ENCODE measurements at places on chromosomes 13 and 19.
A peak's percentile ranks its signal among the peaks of the same experiment; 100 is the strongest.

DNA sequence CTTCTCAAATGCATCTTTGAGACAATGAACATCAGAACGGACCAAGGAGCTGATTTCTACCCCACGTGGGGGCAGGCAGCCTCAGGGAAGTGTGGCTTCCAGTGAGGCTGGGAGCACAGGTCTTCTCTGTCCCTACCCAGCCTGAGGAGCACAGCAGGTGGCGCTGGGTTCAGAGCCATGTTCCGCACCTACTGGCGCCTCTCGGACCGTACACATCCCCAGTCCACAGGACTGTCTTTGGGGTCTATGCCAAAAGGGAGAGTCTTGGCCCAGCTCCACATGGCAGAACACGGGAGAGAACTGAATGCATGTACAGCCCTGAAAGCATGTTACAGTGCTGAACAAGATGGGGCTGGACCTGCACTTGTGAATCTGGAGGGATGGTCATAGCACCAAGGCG is 22.6 kb downstream of the SUGP1 start:
- no peak for DNase-seq

GRCh38 chr13:46656786-46657185 is 103.8 kb downstream of the LRCH1 start:
- DNase-seq: no peak

- DNase-seq: no peak
Observed at GRCh38 chr13:33204130-33204927, 81.2 kb downstream of the STARD13 start.

DNA sequence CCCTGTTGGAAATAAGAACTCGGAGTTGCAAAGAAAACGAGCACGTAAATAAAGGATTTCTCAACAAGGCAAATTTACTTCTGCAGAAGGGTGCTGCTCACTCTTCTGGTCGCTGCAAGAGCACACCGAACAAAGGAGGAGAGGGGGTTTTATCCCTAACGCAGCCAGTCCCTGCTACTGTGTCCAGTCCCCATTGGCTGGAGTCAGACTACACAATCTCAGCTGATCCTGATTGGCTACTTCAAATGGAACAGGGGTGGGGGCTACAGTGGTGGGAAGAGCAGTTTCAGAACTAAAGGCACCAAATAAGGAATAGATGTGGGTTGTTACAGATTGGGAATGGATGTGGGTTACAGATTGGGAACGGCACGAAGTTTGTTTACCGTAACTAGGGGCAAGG is 63.9 kb upstream of the MCF2L start:
- DNase-seq: no peak

DNA sequence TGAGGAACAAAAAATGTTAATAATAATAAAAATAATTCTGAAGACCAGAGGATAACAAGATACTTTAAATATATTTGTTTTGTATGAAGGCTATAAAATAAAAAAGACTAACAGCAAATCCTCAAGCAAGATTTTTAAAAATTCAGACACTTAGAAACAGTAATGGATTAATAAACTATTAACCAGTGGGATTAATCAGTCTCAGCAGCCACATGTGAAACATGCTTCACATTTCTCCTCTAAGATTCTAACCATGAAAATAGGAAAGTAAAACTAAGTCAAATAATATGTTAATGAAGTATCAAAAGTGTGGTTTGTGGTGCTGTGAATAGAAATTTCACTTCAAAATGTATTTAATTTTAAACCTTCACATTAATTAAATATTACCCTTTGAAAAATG is 57.4 kb downstream of the KCNRG start:
- DNase-seq: no peak

DNA sequence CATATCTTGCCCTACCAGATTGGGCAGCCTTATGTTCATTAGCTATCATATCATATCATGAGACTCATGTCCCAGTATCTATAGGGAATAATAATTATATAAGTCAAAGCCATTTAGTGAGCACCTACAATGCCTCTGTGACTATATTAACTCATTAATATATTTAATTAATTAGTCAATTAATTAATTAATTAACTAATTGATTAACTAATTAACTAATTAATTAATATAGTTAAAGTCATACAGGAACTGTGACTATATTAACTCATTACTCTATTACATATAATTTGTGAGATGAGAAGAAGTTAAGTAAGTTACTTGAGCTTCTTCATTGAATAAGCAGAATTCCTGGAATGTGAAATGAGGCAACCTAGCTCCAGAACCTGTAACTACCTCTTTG is 588.3 kb upstream of the SLITRK1 start:
- no peak for DNase-seq

DNA sequence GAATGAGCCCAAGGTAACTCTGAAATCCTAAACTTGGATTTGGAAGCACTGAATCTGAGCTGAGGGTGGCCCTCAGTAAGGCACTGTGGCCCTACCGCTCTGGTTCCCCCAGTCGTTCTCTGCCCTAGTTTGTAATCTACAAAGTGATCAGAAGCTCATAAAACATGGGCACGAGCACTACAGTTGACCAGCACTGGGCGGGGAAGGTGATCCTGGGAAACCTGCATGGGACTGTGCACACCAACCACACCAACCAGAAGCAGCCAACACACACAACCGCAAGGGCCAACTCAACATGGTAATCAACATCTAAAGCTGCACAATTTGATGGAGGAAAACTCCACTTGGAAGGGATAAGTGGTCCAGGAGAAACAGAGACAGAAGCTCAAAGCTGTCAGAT is 22.9 kb downstream of the SLC7A1 start:
- no peak for DNase-seq

DNA sequence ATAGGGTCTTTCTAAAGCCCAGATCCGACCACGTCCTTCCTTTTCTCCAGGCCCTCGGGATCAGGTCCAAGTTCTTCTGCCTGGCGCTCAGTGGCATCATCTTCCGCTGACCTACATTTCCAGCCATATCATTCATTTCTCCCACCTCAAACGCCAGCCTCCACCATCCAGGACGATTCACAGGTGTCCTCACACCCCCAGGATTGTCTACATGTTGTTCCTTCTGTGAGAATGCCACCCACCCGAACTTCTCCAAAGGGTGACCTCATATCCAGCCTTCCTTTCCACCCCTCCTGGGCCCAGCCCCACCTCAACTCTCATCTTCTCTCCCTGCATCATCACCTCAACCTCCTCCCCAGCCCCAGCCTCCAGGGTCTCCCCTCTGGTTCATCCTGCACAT is 4.7 kb upstream of the KLK5 start:
- no peak for DNase-seq

DNA sequence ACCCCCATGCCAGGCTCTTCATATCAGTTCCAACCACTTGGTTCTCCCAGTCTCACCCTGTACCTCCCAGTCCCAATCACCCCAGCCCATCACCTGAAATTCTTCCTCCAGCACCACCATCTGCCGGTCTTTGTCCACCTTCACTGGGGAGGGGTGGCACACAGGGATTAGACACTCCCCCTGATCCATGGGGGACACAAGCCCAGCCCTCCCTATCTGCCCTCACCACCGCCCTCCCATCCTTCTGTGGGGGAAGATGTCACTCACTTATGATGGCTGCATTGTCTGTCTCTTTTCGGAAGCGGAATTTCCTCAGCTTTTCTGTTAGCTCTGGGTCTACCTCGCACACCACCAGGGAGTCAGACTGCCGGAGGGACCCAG is 685 bp downstream of the GMFG start:
- no peak for DNase-seq

DNA sequence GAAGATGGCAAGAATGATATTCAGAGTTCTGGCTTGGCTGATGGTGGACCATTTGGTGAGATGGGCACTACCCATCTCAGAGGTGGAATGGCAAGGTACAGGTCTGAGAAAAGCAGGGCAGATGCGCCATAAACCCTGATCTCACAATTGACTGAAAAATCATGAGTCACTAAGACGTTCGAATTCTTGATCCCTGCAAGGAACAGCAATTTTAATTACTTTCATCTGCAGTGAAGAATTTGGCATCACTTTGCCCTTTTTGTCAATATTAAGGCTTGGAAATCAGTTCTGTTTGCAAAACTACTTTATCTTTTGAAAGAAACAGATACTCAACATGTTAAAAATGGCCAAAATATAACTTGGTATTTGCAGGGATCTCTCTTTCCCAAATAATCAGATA is 38.1 kb downstream of the HTR2A start:
- no peak for DNase-seq

DNA sequence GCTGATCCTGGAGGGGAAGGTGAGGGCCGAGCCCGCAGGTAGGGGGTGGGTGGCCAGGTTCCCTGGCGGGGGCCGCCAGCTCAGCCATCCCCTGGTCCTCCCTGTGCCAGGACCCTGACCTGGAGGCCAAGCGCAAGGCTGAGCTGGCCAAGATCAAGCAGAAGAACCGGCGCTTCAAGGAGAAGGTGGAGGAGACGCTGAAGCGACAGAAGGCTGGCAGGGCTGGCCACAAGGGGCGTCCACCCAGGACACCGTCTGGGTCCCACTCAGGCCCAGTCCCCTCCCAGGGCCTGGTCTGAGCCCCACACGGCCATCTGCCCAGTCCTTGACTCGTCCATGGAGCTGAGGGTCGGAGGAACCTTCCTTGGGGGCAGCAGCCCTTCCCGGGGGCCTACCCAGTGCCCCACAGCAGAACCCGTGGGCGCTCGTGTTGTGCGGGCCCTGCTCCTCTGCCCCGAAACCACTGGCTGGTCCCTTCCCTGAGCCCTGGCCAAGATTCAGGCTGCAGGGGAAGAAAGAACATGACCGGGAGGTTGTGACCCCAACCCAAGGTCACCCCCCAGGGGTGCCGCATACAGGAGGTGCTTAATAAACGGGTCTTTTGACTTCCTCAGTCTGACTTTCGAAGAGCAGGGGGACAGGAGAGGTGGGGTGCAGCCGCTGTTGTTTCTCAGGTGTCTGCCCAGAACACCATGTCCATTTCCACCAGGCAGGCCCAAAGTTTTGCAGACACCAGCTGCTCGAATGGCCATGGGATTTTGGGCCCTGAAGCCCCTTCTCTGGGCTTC is 8.7 kb downstream of the DDX49 start:
- no peak for DNase-seq

- peak; percentile 14 for DNase-seq
Observed at GRCh38 chr13:44436589-44437337, 63.1 kb downstream of the SERP2 start.

DNA sequence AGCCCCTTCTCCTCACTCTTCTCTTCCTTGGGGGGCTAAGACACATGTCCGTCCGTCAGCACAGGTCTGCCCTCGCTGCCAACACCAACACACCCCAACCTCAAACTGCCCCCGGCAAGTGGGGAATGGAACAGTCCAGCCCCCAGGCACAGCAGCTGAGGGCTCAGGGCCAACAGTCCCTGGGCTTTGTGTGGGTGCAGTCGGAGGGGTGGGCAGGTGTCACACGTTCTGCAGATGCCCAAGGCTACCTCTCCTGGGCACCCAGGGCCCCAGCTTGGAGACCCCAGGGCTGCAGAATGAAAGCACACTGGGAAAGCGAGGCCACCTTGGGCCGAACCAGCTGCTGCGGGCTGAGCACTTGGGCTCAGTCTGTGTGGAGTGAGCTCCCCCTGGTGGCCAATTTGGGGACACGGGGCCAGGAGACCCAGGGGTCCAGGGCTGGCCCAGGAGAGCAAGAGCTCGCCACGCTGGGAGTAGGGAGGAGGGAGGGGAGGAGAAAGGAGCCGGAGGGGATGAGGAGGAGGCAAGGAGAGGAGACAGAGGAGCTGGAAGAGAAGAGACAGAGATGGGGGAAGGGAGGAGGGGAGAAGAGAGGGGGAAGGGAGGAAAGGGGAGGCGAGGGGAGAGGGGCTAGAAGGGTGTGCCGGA is 14.0 kb upstream of the ATP8B3 start:
- DNase-seq: peak; percentile 81

- DNase-seq: no peak
Observed at GRCh38 chr19:19169236-19170052, 619 bp downstream of the MEF2B start.

DNA sequence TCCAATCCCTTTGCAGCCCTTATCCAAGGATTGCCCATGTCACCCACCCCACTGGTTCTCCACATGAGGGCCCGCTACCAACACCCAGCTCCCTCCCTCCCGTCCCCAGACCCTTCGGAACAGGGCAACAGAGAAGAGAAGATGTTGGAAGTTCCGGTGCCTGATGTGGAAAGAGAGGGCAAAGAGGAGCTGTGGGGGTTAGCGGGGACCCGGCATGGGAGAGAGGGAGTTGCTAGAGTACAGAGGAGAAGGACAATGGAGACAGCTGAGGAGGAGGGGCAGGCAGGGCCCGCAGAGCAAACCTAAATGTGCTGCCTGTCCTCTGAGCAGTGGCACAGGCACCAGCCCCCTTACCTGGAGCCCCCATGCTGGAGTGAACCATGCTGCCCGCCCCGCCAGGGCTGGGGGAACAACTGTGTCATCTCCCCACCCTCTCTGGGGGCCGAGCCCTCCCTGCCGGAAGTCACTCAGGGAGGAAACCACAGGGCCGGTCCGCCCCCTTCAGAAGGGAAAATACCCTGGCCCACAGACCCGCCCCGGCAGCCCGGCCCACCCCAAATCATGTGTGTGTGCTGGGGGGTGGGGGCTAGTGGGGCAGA is at the start of gene POU2F2:
TSS of gene POU2F2 (minus strand) at position 417 of the 599 bp plus-strand sequence. CDS start at position 382, 35 bp downstream.
- DNase-seq: peak; percentile 69

DNA sequence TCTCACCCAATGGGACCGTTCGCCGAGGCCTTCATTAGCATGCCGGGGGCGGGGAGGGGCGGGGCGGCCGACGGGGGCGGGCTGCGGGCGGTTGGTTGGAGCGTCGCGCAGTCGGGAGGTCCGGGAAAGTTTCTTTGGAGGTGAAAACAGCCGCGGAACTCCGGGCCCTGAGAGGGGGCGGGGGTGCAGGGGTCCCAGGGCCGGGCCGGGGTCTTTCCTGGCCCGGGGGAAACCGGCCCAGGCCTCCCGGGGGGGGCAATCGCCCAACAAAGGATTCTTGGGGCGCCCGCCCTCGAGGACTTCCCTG is at the start of gene HMG20B:
TSS of gene HMG20B (plus strand) at position 90 of the 307 bp plus-strand sequence. CDS start 366 bp downstream, outside the sequence.
- no peak for DNase-seq

DNA sequence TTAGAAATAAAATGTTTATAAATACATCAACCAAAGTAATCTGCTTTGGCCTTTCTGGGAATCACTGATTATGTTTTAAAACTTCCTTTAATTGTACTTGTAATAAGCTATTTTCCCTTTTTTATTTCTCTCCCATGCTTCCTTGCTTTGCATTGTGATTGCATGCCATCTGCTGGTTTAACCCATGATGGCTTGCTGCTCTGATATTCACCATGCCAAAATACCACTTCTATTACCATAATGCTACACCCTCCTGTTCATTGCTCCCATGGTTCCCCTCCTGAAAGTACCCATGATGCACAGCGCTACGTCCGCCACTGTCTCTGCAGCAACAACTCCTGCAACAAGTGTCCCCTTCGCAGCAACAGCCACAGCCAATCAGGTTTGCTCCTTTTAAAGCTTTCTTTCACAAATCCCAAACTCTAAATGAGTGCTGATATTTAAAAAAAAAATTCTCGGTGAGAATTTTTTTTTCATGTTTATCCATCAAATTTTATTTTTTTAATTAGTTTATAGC is 67.7 kb upstream of the RAP2A start:
- no peak for DNase-seq

GRCh38 chr19:39512988-39513387 is 2.0 kb upstream of the SELENOV start:
- no peak for DNase-seq

DNA sequence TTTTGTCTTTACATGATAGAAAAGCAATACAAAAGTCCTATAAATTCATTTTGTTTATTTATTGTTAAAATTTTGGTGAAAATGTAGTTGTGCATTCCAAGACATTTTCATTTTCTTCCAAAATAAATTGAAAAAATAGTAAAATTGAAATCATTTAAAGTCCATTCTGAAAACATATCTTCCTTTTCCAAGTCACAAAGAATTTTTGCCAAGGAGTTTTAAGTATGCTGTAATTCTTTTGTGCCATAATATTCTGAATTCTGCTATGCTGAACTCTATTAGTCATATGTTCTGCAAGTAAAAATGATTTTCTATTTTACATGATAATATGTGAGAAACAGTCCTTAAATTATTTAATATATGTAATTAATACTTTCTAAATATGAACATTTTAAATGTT is 879.6 kb upstream of the SLC10A2 start:
- no peak for DNase-seq

Data from stimulated activated CD4-positive, alpha-beta T cell treated with anti-CD3 and anti-CD28 coated beads, Interleukin-2, amount 100 ng/mL, for 48 hours (primary cell).